Activated naive CD4-positive, alpha-beta T cell (primary cell): ENCODE measurements at places on chromosomes 6 and 20.

- DNase-seq = no peak
These were observed 1.8 kb downstream of the MOCS1 start for GRCh38 chr6:39932386-39932910.

DNA sequence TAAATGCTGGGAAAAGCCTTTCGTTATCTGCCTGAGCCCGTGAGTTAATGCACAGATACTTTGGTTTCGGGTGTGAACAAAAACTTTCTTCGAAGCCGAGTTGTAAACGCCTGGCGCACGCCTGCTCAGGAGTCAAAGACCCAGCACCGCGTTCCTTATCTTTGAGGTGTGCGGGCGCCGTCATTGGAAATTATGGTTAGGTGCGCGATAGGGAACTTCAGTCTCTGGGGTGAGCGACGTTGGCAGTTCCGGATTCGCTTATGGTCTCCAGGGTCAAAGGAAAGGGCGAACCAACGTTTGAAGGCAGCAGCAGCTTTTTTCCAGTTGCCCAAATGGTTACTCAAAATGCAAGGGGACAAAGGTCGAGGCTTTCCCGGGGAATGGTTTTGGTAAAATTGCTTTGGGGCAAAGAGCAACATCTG, 853 bp downstream of the SLC22A3 start:
- DNase-seq = no peak

DNA sequence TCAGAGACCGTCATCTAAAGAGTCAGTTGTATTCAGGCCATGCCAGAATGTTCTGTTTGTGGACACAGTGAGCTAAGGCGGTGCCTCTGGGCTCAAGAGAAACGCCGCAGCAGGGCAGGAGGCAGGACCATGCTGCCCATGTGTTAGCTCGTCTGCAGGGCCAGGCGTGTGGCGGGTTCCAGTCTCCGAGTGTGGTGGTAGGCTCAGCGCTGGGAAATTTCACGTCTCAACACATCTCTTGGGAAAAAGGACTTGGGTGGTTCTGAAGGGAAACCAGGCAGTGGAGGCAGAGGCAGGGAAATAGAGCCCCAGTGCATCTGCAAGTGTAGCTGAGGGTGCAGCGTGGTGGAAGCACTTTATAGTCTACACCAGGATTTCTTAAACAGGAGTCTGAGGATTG, 56.9 kb upstream of the TAGAP start:
- DNase-seq = no peak

- peak; percentile 68 for DNase-seq
These were observed at the start of gene TMEM181 for GRCh38 chr6:158559895-158560835. TMEM181 (plus strand) TSS chr6:158560091; CDS start chr6:158560225, 134 bp downstream.

DNA sequence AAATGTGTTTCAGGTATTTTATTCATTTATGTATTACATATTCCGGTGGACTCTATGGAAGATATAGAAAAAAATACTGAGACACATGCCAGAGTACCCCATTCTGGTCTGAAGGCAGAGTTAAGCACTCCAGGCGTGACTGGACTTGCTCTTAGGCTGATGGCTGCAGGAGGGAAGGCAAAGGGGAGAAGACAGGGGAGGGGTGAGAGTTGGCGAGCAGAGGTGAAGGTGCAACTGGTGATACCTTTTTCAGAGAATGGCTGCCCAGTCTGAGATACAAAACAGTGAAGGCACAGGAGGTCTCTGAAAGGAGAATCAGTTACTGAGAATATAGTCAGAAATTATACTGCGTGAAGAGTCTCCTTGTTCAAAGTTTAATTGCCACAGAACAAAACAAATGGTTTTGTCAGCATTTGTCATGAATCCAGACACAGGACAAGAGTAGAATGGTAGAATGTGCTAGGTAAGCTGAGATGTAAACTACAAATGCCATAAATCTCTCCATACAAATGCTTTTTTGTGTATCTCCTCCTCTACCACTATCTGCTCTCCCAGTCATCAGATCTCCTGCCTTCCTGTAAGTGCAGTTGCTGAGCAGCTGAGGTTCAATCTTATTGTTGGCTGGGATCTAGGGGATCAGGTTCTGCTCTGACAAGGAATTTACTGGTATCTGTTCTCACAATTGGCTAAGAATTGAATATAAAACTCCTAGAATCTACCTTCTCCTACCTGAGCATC, 104.2 kb upstream of the DST start:
- DNase-seq = no peak

DNA sequence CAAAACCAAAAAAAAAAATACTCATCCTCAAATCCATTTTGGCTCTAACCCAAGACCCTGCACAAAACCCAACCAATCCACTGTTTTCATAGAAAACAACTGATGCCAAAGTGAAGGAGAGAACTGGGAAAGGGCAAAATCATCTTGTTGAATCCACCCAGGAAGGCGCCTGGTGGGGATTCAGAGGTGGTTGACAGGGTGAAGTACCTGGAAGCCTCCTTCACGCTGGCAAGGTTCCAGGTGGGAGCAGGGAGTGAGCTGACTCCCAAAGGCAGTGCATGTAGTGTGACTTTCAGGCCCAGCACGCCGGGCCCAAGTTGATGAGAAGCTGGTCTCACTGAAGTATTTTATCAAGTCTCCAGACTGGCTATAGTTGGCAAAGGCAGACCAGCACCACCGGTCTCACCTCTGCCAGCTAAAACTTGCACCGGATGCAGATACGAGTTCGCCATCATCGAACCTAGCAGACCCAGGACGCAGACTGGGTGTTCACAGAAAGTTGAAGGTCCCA, 16.5 kb downstream of the PPP1R10 start:
- DNase-seq = no peak

- DNase-seq = no peak
These were observed 5.9 kb upstream of the CST3 start for GRCh38 chr20:23643659-23644058.

- DNase-seq = no peak
These were observed 7.0 kb upstream of the NXT1 start for GRCh38 chr20:23343590-23343989.

GRCh38 chr6:43814865-43815264, 44.9 kb downstream of the VEGFA start:
- DNase-seq = no peak

DNA sequence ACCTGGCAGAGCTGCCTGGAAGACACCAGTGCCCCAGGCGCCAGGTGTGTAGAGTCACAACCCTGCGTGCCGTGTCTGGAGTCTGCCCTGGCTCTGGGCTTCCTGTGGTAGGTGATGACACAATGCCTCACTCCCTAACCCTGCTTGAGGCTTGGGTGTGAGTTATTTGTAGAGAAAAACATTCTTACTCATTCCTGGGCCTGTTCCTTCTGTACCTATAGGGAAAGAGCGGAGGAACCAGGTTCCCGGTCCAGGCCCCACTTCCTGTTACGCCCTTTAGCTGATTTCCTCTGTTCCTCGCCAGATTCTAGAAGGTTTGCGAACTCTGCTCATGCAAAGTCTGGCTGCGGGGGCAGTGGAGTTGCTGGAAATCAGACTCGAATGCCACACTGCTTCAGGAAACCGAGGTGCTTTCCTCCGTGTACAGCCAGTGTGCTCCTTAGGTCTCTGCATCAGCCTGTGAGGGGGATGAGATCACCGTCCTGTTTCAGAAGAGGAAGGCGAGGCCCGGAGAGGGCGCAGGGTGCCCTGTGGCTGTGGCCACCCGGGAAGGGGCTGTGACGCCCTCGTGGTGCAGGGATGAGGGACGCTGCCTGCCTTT, 67.1 kb upstream of the DUSP22 start:
- DNase-seq = no peak

- DNase-seq = no peak
These were observed 23.2 kb downstream of the ID4 start for GRCh38 chr6:19860235-19860877.

GRCh38 chr6:13302751-13303667, 25.3 kb downstream of the TBC1D7 start:
- no peak for DNase-seq

DNA sequence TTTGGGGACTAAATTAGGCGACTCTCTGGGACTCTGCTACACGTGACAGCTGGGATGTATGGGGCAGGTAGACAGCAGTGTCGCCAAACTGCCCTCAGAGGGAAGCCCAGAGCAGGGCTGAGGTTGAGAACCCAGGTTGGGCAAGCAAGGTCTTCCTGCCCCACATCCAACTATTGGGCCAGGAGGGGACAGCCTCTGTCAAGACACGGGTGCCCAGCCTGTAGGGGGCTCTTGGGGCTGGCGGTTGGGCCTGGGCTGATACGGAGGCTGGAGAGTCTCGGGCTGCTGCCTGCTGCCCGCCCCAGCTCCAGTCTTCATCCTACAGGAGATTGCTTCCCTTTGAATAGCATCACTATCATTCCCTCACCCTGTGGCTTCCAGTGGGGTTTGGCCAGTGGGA, 33.3 kb downstream of the CPNE5 start:
- no peak for DNase-seq

DNA sequence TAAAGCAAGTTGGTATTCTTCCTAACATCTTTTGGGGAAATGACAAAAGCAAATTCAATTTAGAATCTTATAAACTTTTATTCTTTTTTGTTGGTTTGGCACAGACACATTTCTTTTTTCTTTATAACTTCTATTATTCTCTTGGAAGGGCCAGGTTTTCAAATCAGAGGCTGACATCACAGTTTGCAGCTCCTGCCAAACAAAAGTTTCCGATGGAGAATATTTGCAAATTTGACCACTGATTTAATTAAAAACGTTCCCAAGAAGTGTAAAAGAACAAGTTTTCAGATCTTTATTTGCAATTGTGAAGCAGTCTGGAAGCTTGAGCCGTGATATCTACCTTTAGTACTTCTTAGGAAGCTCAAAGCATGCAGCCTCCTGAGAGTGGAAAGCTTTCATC, 53.8 kb upstream of the CD83 start:
- DNase-seq = no peak

DNA sequence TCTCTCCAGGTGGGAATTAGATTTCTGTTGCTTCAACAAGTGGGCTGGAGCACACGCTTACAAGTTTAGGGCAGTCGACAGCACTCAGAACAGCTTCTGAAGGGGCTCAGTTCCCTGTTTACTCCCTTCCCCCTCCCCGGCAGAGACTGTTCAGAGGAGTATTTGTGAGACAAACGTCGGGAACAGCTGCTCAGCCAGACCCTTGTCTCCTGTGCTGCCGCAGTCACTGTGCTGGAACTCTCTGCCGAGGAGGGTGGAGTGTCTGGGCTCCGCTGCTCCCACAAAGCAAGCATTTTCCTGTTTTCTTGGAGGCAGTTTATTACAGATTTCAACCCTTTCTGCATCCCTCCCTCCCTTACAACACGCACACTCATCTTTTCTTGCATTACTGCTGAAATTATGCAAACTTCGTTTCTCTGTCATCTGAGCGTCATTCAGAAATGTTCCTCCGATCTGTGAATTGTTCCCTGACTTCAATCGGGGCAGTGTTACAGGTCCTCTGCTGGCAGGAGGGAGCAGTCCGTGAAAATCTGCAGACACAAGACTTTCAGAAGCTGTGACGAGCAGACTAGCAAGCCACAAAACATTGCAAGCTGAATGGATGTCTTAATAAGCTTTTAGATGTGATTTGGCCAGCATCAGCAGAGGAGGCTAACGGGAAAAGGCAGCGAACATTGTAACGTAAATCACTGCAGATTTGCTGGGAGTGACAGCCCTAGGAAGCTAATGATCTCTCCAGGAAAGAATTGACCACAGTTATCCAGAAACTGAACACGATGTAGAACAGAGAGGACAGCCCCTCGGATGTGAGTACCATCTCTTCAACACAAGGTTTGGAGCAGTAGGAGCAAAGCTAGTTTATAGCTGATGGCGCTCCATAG, 76.2 kb downstream of the LYRM2 start:
- DNase-seq = no peak

DNA sequence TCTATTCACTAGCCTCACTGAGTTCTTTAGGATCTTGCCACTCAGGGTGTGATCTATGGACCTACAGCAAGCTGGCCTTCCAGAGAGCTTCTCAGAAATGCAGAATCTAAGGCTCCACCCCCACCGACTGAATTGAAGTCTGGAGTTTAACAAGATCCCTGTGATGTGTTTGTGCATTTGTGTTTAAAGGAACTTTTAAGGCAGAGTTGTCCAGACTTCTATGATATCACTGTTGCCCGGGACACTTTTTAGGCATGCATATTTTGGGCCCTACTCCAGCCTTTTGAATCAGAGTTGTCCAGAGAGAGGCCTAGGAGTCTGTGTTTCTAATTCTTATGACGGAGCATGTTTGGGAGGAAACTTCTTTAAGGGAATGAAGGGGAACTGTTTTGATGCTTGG, 232.3 kb downstream of the QKI start:
- DNase-seq = no peak

- no peak for DNase-seq
These were observed 72.0 kb downstream of the SOX4 start for GRCh38 chr6:21665392-21666200.

GRCh38 chr6:158648682-158649131, 1.1 kb upstream of the SYTL3 start:
- no peak for DNase-seq

GRCh38 chr20:34262488-34263288, 21.5 kb downstream of the ASIP start:
- DNase-seq = no peak

GRCh38 chr6:15953152-15953880, 175.6 kb upstream of the MYLIP start:
- DNase-seq = no peak

DNA sequence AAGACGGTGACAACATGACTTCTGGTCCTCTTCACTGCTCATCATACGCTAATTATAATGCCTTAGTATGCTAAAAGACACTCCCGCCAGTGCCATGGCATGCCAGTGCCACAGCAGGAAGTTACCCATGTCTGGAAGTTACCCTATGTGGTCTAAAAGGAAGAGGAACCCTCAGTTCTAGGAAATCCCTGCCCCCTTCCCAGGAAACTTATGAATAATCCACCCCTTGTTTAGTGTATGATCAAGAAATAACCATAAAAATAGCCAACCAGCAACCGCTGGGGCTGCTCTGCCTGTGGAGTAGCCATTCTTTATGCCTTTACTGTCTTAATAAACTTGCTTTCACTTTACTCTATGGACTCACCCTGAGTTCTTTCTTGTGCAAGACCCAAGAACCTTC, 15.8 kb upstream of the SERPINB9 start:
- DNase-seq = no peak

DNA sequence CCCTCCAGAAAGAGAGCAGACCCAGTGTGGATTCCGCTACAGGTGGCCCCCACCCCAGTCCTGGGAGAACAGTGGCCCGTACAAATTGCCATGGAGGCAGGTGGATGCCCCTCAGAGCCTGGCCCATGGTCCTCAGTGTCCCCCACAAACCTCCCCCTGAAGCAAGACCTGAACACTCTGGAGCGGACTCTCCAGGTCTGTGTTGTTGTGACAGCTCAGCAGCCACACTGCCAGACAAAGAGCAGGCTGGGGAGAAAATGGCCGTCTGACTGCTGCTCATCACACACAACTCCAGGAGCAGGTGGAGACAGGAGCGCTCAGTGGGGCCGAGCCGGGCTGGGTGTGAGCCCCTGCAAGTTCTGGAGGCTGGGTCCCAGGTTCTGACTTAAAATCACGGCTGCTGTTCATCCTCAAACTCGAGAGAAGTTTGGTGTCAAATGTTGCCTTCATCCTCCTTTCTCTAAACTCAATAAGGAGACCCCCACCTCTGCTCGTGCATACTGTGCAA, 241.8 kb downstream of the CDH4 start:
- DNase-seq = no peak

GRCh38 chr6:85461798-85462170, 11.9 kb downstream of the NT5E start:
- no peak for DNase-seq

- no peak for DNase-seq
These were observed 270 bp downstream of the PLEKHG1 start for GRCh38 chr6:150600010-150600300.
